ENCODE measurements at places on chromosomes 2 and 18.
A peak's percentile ranks its signal among the peaks of the same experiment; 100 is the strongest.

- DNase-seq, result no peak
Measured at GRCh38 chr2:71989671-71990070, 158.0 kb downstream of the CYP26B1 start.

GRCh38 chr2:8515864-8516533, 165.9 kb upstream of the ID2 start:
- DNase-seq, result no peak

GRCh38 chr2:109045505-109045904, 56.5 kb upstream of the EDAR start:
- DNase-seq, result no peak

DNA sequence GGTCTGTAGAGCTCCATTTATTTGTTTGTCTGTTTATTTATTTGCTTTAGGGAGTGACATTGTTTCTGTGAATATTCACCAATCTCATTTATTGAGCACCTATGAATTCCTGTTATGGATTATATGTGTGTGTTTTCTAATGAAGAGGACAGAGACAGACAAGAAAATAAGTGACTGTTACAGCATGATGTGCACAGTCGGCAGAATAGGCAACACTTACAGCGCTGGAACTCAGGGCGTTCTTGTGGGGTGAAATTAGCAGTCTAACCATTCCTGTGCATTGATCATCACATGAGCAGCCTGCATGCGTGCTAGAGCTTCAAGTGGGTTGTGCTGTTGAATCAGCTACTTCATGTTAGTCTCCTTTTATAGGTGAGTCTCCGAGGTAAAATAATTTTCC, 960.7 kb downstream of the SLC4A3 start:
- DNase-seq, result no peak

- no peak for DNase-seq
Measured at GRCh38 chr2:46564811-46565241, 85.5 kb downstream of the TMEM247 start.

DNA sequence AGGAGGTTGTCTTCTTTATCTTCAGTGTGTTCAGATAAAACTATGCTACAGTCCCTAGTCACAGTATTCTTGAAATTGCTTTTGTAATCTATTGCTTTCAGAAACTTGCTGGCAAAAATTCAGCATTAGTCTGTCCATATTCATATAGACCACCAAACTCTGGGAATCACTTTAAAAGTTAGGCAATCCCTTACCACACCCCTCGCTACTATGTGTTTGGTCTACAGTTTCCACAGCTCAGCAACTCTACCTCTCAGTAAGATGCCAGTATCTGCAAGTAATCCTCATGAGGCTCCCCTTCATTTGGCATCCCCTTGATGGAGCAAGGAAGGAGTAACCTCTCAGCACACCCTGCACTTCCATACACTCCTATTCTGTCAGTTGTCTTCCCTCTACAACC, 1706.6 kb upstream of the CELF4 start:
- DNase-seq, result no peak

DNA sequence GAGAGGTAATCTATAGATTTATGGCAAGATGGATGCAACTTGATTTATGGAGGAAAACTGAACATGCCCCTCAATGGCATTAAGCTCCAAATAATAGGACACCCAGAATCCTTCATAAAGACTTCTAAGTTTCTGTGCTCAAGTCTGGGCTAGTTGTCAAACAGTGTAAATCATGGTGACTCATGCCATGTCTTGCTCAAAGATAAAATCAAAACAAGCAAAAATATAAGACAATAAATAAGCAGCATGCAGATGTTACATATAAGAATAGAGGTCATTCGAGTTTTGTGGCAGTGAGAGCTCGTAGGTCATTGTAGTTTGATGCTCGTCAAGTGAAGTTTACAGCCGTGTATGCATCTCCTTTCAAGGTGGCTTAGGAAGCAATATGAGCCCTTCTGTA, 403.2 kb downstream of the THSD7B start:
- no peak for DNase-seq

DNA sequence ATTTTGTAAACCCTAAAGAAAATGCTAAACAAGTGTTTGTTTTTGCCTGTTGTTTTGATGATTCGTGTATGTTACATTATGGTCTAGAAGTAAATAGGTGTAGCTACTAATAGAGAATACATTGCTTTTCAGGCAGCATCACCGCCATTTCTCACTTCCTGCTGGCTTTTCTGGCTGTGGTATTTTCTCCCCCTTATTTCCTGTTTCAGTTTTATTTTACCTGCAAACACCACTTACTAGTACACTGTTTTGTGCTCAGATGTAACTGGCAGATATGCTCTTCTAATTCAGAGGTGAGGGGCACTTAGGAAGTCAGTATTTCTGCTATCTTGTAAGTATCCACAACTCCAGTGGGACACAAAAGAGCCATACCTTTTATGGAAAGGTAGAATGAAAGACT, 38.1 kb upstream of the SLC3A1 start:
- DNase-seq, result peak; percentile 8

- DNase-seq, result peak; percentile 69
Measured at GRCh38 chr2:23532391-23533337, 147.7 kb downstream of the KLHL29 start.

- DNase-seq, result no peak
Measured at GRCh38 chr2:126828491-126828890, 70.2 kb upstream of the TEX51 start.

DNA sequence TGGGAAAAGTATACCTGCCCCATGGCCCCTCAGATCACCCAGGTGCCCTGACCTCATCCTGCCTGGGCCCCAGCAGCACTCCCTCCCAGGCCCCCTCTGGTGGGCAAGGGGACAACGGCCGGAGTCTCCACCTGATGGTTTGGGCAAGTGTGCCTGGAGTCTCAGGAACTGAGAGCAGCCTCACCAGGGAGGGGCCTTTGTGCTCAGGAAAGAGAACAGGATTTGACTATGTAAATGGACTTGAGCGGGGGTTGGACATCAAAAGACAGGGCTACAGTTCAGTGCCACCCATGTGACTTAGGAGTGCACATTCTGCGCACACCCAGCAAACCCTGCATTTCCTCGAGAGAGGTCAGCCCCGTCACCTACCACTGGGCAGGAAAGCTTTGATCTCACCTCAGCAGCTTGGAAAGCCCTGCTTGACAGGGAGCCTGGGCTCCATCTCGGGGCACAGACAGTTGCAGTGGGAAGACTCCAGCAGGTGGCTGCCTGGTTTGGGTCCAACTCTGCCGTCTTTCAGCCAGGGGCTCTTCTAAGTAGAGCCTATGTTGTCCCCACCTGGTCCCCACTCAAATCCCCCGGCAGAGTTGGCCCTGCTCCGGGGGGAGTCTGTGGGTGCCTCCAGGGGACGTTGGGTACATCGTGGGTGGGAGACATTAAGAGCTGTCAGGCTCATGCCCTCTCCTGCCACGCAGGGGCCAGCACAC, 3.3 kb downstream of the INPP5D start:
- DNase-seq, result no peak

GRCh38 chr2:47697000-47697601, 85.8 kb upstream of the MSH6 start:
- no peak for DNase-seq

DNA sequence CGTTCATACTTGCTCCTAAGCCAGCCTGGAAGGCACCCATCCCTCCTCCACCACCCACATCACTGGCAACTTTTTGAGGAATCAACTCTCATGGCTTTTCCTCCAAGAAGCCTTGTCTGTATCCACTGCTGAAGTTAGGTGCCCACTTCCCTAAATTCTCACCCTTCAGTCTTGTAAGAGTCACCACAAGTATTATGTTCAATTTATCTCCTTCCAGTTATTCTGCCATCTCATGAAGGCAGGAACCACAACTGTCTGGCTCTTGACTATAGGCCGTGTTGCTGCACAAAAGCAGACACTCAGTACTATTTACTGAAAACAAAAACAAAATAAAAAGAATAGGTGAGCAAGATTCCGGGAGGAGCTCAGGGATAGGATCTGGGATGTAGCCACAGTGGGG, 234.8 kb downstream of the CYRIA start:
- no peak for DNase-seq

DNA sequence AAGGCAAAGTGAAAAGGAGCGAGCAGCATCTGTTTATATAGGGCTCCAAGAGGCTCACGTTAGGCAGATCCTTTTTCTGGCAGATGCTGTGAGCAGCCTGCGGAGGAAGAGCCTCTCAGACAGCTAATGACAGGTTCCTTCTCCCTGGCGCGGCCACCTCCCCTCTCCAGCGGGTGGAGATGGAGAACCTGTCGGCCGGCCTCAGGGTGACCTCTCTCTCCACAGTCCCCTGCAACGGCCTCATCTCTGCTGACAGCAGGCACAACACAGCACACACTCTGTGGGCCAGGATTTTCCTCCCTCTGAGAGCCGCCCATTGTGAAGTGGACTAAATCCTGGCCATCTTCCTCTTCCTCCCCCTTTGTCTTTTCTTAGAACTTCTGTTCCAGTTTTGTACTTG, 119.8 kb downstream of the PRKCE start:
- no peak for DNase-seq

- peak; percentile 50 for DNase-seq
Measured at GRCh38 chr2:119641562-119642258, 37.3 kb upstream of the TMEM177 start.

DNA sequence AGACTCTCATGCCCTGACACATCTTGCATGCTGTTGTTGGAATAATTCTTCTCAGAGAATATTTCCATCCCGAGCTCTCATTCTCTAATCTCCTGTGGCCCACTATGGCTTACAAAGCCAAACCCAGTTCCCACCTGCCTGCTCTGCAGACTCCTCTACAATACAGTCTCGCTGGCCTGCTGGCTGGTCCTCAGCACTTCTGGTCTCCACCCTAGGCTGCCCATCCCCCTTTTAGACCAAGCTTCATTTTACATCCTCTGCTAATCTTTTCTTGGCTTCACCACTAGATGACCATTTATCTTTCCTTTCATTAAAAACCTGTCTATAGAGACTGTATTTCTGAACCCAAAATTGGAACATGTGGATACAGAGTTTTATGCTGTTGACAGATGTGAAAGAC, 42.5 kb upstream of the YPEL5 start:
- DNase-seq, result no peak

DNA sequence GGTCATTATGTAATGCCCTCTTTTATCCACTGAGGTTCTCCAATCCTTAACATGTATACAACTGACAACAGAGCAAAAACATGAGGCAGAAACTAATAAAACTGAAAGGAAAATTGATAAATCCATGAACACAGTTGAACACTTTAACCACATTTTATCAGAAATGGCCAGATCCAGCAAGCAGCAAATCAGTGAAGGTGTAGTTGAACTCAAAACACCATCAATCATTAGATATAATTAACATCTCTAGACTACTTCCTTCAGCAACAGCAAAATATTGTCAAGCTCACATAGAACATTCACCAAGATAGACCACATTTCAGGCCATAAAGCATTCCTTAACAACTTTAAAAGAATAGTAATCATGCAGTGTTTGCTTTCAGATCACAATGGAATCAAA, 72.9 kb downstream of the HS6ST1 start:
- no peak for DNase-seq

DNA sequence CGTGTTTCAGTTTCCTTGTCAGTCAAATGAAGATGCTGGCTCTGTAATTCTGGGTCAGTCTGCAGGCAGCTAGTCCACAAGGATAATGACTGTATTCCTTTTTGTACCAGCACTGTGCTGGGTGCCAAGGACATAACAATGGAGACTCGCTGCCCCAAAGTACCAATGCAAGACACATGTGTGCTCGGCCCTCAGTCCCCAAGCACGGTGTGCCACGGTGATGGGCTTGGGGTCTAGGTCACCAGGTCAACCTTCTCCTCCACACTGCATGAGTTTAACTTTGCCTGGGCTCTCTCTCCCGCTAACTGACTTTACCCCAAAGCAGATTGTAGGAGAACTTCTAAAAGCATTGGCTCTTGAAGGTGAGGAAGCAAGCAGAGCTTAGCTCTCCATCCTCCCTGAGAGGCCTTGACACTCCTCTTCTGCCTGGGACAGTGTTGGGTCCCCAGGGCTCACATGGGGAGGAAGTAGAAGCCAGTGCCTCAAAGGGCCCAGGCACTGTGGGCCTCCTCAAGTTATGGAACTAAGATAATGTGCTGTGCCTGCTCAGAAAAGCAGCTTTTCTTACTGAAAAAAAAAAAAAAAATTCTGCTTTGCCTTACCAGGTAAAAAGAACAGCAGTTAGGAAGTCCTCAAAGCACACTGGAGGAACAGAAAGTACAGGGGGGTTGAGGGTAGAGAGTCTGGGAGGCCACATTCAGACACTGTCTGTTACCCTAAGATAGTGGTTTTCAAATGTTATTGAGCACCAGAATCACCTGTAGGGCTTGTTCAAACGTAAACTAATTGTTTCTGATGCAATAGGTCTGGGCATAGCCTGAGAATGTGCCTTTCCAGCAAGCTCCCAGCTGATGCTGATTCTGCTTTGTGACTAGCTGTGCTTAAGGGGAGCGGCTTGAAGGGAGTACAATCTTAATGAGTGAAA, 276.4 kb upstream of the CXCR4 start:
- DNase-seq, result no peak

- no peak for DNase-seq
Measured at GRCh38 chr2:220956429-220956828, 615.7 kb downstream of the EPHA4 start.

- no peak for DNase-seq
Measured at GRCh38 chr2:156346731-156347130, 14.2 kb upstream of the NR4A2 start.

GRCh38 chr18:35941299-35941698, 31.2 kb upstream of the RMP24 start:
- no peak for DNase-seq

GRCh38 chr2:145169285-145169684, 649.4 kb upstream of the ZEB2 start:
- DNase-seq, result no peak

GRCh38 chr18:58140387-58141325, 96.6 kb downstream of the NEDD4L start:
- no peak for DNase-seq

DNA sequence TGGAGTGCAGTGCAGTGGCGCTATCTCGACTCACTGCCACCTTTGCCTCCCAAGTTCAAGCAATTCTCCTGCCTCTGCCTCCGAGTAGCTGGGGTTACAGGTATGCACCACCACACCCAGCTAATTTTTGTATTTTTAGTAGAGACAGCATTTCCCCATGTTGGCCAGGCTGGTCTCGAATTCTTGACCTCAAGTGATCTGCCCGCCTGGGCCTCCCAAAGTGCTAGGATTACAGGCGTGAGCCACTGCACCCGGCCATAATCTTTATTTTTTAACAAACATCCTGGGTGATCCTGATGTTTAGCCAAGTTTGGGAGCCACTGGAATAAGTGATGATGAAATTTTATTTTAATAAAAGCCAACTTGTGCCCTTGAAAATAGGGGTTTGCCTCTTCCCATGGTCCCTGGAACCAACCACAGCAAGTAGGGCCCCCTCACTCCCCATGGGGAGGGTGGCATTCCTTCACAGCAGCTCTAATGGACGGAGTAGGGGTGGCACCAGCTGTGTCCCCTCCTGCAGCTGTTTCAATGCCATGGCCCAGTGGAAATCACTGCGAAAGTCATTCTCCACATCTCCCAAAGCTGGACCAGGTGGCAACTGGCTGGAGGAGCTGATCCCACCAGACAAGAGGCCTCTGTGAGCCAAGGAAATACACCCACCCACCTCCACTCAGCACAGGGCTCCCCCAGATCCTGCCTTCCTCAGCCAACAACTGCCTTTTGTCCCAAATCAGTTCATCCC, 194.8 kb downstream of the ZFP36L2 start:
- no peak for DNase-seq

All from T-helper 2 cell (primary cell).